ENCODE measurements at places on chromosomes 5 and 9. TPM values are rescaled to one million over a fixed set of nuclear protein-coding genes. Genes with fewer than 3 reads are reported as not detected.
A peak's percentile ranks its signal among the peaks of the same experiment; 100 is the strongest.

The FUT7 gene
- 0.26 TPM for total RNA-seq

The RASGEF1C gene
- total RNA-seq = 1.1 TPM

The C8G gene
- total RNA-seq = 110 TPM

The TPM2 gene
- total RNA-seq = 1,716 TPM

The ADAM19 gene
- total RNA-seq = 22.1 TPM

The PRLR gene
- total RNA-seq = 9.3 TPM

The SYNPO gene
- 123 TPM for total RNA-seq

The PSAT1 gene
- total RNA-seq = 2.4 TPM

The DCTN4 gene
- total RNA-seq = 69.4 TPM

The PLAC8L1 gene
- not detected for total RNA-seq

The PAX5 gene
- total RNA-seq = 0.12 TPM

GRCh38 chr5:15069407-15069905 is 197.9 kb upstream of the ANKH start:
- no peak for DNase-seq

DNA sequence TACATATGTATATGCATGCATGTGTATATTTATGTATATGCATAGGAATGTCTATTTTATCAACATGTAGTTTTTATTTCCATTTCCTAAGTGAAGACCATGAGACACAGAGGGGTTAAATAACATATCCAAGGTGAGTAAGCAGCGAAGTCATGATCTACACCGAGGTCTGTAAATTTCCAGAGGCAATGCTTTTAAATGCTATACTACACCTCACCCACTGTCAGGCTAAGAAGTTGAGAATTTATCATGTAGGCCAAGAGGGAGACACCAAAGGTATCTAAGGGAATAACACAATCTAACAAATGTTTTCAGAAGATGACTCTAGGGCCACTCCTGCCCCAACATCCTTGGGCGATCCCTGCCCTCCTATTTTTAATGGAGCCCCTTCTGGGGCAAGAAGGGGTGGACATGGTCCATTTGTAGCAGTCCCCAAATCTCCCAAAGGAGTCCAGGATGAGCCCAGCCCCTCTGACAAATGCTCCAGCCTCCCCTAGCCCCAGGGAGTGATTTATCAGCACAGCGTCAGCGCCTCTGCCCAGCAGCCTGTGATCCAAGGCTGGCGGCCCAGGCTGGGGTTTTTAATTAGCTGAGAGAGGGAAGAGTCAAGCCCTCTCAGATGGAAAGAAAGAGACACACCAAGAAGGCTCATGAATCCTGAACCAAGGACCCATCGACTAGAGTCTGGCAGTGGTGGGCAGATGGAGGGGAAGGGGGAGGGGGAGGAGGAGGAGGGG is 339.9 kb downstream of the ASTN2 start:
- no peak for DNase-seq

DNA sequence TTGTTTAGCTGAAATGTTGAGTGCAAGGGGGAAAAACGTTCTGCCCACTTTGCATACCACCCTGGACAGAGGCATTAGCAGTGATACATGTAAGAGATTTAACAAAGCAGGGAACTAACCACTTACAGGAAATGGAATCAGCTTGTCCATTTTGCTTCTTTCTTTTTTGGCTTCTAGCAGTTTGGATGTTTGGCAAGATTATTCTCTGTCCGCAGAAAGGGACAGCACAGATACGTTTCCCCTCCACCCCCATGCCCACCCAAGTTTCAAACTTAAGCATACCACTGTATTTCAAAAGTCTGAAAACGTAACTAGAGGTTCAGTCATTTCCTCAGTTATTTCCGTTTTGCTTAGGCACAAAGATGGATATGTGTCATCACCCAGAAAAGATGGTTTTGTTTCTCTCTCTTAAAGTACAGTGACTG is 118.4 kb downstream of the GDNF start:
- no peak for DNase-seq

DNA sequence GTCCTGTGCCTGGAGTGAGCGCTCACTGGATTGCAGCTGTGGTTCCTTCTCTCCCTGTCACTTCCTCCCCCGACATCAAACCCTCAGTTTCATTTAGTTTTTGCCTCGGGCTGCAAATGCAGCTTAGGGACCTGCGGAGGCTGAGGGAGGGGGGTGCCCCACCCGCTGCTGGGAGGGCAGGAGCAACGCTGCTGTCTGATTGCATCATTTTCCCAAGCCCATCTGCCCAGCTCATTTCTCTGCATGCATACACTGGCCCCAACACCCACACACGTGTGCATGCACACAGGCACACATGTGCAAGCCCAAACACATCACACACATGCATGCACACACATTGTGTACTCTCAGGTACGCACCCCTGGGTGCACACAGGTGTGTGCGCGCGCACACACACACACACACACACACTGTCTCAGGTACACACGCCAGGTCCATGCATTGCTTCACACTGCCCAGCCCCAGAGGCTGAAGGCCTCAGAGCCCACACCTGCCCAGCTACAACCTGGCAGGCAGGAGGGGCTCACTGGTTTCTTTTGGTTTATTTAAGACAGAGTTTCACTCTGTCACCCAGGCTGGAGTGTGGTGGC is 3.4 kb downstream of the ASS1 start:
- DNase-seq = no peak

DNA sequence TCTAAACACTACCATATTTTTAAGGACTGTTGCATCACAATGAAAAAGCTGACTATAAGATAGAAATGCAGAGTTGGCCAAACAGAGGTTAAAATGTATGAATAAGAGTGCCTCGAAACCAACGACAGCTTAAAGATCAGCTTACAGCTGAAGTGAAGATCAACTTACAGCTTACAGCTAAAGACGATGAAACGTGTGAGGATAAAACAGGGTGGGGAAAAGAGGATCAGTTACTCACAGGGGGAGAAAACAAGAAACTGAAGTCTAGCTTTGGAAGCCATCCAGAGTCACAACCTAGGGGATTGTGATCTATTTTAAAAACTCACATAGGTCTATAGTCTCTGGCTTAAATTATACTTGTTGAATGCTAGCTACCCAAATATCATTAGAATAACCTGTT is 220.0 kb downstream of the SNCAIP start:
- DNase-seq = no peak

- no peak for DNase-seq
Measured at GRCh38 chr9:109085510-109085909, 34.2 kb downstream of the TMEM245 start.

DNA sequence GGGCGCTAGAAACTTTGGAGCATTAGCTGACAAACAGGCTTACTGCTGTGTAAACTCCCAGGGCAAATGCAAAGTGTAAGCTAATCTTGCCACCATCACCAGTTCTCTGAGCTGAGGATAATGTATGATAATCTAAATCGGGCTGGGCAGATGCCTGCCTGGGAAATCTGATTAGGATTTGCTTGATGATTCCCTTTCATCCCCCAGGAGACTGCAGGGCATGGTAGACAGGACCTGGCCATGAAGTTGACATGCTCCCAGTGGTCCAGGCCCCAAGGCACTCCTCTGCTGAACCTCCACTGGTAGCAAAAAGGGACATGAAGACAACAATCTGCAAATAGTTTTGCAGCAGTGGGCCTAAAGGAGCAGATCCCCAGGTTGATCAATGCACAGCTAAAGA is 317.5 kb downstream of the SPOCK1 start:
- no peak for DNase-seq

- DNase-seq = no peak
Measured at GRCh38 chr9:89970701-89971100, 365.9 kb downstream of the GADD45G start.

GRCh38 chr9:107751567-107752210 is 262.1 kb upstream of the KLF4 start:
- peak; percentile 68 for DNase-seq

- DNase-seq = no peak
Measured at GRCh38 chr5:1779782-1780613, 19.6 kb downstream of the MRPL36 start.

- DNase-seq = no peak
Measured at GRCh38 chr9:5971740-5972139, 43.7 kb downstream of the RANBP6 start.

DNA sequence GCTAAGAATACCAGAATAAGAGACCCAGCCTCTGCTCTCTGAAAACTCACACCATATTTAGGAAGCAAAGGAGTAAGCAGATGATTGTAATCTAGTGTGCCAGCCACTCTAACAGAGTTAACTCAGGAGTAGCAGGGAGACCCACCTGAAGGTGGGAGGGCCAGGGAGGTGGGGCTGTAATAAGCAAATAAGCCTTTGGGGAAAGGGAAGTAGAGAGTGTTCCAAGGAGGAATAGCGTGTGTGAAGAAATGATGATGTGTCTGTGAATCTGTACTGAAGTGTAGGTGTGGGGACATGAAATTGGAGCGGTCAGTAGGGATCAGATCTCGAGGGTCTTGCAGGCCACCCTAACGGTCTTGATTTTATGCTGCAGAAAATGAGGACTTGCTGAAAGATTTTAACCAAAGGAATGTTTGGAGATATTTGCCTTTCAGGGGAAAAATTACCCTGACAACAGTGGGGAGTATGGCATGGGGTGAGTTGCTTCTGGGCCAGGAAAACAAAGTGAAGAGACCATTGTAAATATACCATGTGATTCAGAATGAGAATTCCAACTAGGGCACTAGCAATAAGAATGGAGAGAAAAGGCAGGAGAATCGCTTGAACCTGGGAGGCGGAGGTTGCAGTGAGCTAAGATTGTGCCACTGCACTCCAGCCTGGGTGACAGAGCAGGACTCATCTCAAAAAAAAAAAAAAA is 44.1 kb upstream of the FSD1L start:
- no peak for DNase-seq

- no peak for DNase-seq
Measured at GRCh38 chr5:167008705-167009104, 1282.7 kb upstream of the WWC1 start.

DNA sequence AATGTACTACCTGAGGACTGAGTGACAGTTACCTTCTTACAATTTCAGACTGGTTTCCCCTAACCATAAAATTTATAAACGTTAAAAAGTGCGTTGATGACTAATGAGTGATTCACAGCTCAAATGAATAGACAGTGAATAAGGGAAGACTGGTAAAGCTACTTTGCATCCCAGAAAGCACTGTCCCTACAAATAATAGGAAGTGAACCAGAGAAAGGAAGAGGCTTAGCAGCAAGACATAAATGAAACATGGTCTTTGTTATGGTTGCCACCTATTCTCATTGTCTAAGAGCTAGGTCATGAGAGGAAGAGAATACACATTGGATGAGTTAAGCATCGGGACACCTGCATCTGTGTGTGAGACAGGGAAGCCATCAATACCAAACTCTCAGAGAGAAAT is 849.2 kb downstream of the TAF11L14 start:
- DNase-seq = no peak

GRCh38 chr9:113795811-113796392 is 80.2 kb upstream of the ZNF618 start:
- no peak for DNase-seq

- DNase-seq = no peak
Measured at GRCh38 chr5:159489779-159490178, 159.5 kb upstream of the IL12B start.
